GM23248 (cell line): ENCODE measurements at places on chromosomes 1 and 21.

DNA sequence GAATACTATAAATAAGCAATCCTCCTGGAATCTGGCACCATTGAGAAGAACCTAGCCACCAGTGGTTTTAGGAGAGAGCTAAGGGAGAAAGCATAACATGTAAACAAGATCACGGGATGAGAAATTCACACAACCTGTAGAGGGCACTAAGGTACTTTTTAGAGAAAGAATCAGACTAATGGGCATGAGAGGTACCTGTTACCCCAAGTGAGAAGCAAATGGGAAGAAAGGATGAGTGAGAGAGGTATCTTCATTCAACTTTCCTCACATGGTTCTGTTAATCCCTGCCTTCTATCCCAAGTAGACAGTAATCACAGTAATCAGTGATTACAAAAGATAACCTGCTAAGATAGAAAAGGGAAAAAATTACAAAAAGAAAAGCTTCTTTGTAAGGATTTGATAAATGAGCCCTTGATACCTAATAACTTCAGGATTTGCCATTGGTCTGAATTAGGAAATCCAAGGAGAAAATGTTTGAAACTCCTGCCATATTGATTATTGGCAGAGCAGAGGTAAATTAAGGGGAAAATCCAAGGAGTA is 251.1 kb upstream of the ADGRL2 start:
- peak; percentile 67 for DNase-seq

- DNase-seq: no peak
Measured at GRCh38 chr1:234643111-234643849, 33.3 kb upstream of the IRF2BP2 start.

DNA sequence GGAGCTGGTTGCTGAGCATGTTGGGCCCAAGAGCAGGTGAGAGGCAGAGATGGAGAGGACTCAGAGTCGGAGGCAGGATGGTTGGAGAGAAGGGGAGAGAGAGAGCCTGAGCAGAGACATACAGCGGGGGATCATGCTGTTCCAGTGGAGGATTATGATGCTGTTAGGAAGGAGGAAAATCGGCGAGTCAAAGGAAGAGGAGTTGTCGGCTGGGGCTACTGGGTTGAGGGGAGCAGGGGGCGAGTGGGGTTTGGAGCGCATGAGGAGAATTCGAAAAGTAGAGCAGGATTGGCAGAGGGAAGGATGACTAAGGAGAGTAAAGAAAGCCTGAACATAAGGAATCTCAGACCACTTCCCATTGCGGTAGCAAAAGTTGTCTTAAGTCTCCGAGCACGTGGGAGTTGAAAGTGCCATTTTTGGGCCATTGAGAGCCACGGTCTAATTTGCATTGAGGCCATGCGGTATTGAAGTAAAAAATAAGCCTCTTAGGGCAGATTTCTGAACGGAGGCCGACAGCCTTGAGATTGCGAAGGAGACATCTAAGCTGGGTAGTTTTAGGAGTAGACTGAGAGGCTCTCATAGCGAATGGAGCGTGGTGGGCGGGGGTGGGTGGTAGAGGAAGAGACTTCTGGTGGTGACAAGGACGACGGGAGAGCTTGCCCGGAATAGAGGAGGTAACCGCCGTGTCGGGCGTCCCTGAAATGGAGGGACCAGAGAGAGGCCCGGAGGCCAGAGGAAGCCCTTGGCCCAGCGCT is 140.4 kb upstream of the ETV3 start:
- DNase-seq: no peak

GRCh38 chr1:183240526-183240825 is 54.4 kb downstream of the LAMC2 start:
- no peak for DNase-seq

- DNase-seq: no peak
Measured at GRCh38 chr21:43932005-43932404, 67.0 kb downstream of the AGPAT3 start.

DNA sequence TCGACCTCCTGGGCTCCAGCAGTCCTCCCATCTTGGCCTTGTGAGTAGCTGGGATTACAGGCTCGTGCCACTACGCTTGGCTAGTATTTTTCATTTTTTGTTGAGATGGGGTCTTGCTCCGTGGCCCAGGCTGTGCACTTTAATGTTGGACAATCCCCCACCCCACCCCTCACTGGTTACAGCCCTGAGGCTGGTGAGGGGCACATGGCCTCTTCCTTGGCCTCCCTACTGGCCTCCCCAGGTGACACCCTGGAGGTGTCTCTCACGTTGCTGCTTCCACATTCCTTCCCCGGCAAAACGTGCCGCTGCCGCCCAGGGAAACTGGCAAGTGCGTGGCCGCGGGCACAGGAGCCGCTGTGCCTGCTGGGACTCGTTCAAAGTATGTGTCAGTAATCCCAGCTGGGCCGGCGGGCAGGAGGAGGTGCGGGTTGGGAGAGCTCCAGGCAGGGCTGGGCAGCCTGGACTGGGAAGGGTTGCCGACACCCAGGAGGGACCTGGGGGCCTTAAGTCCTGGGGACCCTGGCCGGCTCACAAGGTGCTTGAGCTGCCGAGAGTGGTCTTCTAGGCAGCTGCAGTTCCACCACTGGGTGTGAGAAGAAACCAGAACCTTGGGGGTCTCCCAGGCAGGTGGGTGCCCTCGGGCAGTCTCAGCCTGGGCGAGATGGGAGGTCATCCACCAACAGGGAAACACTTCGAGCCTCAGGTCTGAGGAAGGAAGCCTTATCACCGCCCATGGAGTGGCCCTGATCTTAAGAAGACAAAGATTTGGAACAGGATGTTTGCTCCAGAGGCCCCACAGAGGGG is 6.5 kb downstream of the WNT3A start:
- no peak for DNase-seq

GRCh38 chr1:167518331-167518700 is at the start of gene CD247:
CD247 (minus strand) TSS chr1:167518529; CDS start chr1:167518465, 64 bp downstream.
- DNase-seq: no peak

- peak; percentile 40 for DNase-seq
Measured at GRCh38 chr1:41784531-41785274, 134.0 kb downstream of the HIVEP3 start.

DNA sequence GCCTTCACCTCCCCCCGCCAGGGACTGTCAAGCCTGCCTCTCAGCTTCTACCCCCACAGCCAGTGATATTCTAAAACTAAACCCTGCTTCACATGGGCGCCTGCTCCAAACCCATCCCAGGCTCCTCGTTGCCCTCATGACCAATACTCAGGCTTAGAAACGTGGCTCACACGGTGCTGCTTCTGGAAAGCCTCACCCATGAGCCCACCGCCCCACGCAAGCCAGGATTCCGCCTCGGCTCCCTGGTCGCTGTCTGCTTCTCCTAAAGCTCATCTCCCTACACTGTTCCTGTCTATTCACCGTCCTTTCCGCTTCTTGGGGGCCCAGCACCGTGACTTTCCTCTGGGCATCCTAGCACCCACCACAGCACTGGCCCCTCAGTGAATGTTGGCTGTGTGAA is 72.5 kb downstream of the NID1 start:
- DNase-seq: no peak

- DNase-seq: no peak
Measured at GRCh38 chr1:16245476-16246196, 8.7 kb upstream of the CPLANE2 start.

DNA sequence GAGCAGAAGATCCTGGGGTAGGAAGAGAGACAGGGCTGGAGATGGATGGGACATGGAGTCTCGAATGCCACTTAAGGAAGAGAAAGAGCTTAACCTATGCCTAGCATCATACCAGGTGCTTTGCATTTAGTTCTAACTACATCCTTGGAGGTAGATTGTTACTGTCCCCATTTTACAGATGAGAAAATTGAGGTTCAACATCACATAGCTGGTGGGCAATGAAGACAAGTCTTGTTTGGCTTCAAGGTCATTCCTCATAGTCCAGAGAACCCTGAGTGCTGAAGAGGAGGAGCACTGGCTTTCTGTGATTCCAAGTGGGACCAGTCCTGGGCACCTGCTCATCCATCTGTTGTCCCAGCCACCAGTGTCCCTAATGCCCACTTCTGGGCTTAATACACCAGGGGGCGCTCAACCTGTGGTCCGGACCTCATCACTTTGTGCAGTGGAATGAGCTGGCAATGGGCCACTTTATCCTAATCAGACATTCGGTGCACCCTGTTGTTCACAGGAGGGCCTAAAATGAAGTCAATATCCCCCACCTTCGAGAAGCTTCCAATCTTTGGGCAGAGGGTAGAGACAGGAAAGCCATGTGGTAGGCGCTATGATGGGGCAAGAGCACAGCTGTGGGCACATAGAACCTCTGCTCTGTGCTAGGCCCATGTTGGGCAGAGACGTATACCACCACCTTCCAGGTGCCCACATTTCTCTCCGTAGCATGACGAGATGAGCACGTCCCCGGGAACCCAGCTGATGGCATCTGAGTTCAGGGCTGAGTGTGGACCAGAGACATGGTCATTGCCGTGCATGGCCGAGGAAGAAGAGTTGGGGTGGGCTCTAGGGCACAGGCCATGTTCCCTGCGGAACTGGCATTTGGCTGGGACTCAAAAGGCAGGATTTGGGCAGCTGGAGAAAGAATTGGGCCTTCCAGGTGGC is 9.2 kb downstream of the RPS6KA1 start:
- DNase-seq: peak; percentile 73

DNA sequence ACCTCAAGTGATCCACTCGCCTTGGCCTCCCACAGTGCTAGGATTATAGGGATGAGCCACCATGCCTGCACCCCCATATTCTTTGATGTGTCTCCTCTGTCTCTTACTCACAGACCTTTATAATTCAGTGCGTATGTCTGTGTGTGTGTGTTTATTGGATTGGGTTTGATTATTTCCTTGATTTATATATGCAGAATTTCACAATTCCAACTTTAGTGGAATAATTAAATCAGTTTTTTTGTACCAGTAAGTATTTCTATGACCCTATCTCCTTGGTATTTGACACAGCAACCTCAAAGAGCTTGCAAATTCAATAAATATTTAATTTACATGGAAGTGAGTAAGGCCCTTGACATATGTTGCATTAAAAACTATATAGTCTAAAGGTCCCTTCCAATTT is 333.9 kb upstream of the ADAMTS5 start:
- peak; percentile 78 for DNase-seq

DNA sequence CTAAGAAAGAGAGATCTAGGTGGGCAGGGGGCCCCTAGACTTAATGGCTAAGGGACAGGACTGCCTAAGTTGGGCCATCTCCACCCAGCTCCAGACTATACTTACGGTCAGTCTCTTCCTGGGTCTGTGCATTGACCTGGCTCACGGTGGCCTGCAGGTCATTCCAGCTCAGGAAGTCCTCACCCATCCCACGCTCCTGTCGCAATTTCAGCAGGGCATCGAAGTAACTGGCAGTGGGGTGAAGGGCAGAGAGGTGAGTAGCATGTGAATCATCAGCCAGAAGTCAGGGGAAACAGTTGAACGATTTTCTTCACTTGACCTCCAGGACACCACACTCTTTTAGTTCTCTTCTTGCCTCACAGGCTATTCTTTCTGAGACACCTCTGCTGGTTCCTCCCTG is 20.5 kb downstream of the IQGAP3 start:
- peak; percentile 66 for DNase-seq

GRCh38 chr1:111475701-111476100 is 1.9 kb downstream of the C1orf162 start:
- no peak for DNase-seq

- no peak for DNase-seq
Measured at GRCh38 chr1:77927414-77927813, 39.0 kb downstream of the NEXN start.

DNA sequence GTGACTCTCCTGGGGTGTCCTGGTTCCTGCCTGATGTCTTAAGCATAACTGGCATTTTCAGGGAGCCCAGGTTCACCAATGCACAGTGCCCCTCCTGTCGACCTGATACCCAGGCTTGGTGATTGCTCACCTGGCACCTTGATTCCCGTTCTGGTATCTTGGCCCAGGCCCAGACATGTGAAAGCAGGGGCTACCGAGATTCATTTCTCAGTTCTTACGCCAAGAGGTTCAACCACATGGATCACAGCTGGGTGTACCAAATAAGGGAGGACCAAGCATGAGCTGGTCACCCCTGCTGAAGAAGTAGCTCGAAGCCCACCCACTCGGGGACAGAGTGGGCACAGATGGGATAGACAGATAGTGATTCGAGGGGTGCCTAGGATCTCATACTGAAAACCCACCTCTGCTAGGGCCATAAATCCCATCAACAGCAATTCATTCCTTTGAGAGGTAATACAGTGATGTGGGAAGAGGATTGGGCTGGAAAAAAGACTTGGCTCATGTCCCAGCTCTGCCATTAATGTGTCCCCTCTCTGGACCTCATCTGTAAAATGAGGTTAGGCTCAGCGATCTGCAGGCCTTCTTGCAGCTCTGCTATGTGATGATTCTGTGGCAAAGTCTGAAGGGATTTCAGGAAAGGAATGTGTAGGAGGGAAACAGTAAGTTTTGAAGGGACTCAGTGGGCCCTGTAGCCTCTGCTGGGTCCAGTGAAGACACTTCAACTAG is 2.7 kb downstream of the EPHX1 start:
- DNase-seq: peak; percentile 41

DNA sequence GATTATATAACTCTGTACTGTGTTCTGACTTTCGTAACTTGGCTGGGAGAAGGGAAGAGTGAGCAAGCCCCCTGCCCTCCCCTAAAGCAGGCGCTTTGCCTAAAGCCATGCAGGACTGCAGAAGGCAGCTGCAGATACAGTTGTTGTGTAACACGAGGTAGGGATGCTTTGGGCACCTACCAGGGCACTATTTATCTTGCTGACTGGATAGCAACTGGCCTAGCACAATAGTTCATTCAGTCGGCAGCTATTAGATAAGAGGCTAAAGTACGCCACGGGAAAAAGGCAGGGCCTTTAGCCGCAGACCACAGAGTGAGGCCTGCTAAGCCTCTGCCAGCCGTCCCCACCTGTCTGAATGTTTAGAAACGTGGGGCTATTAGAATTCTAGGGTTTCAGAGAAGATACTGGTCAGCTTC is 80.9 kb downstream of the TTC3 start:
- no peak for DNase-seq

DNA sequence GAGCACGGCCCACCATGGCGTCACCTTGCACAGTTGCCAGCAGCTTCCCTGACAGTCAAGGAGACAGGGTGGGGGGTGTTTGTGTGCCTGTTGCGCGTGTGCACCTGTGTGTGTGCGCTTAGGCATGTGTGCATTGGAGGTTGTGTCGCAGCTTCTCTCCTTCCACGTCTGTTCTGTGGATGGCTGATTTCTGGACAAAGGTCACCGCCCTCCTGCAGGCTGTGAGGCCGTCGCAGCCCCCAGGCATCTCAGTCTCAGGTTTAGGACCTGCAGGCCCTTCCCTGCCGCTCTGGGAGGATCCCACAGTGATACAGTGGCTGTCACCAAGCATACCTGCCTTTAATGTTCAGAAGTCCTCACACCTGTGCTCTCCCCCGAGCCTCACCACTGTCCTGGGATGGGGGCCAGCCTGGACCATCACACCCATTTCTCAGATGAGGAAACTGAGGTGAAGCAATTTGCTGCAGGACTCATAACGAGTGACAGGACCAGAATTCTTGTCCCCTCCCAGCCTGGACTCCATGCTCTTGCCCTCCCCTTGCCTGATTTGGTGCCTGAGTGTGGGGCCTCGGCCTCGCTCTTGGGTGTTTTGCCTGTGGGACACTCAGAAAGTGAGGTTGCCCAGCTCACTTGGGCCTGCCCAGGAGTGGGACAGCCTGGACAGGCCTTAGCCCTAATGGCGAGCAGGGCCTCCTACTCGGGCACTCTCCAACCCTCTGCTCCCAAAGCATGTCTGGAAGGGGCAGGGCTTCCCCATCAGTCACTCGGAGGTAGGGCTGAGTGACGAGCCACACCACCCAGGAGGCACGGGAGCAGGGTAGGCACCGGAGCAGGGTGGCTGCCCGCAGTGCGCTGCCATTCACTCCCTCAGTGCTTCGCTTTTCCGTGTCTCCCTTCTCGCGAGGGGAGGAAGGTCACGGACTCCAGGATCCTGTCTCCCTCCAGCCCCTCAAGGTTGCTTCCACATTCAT is 22.6 kb downstream of the COQ8A start:
- DNase-seq: no peak

GRCh38 chr1:53359225-53359933 is 31.5 kb upstream of the LRP8 start:
- DNase-seq: no peak
